Uterus (tissue), 4 donors: ENCODE measurements at places on chromosomes 6 and 20. TPM values are rescaled to one million over a fixed set of nuclear protein-coding genes. Genes with fewer than 3 reads are reported as not detected.

The TRIM10 gene
- total RNA-seq: not detected

The WFDC12 gene
- total RNA-seq: not detected

The OR2J2 gene
- not detected for total RNA-seq

The ADGRG6 gene
- total RNA-seq: 12.0 TPM

The MYB gene
- 4.0 TPM for total RNA-seq

The DSN1 gene
- total RNA-seq: 5.5 TPM
